GM18507 (cell line): ENCODE measurements at places on chromosomes 16 and 17.
A peak's percentile ranks its signal among the peaks of the same experiment; 100 is the strongest.

DNA sequence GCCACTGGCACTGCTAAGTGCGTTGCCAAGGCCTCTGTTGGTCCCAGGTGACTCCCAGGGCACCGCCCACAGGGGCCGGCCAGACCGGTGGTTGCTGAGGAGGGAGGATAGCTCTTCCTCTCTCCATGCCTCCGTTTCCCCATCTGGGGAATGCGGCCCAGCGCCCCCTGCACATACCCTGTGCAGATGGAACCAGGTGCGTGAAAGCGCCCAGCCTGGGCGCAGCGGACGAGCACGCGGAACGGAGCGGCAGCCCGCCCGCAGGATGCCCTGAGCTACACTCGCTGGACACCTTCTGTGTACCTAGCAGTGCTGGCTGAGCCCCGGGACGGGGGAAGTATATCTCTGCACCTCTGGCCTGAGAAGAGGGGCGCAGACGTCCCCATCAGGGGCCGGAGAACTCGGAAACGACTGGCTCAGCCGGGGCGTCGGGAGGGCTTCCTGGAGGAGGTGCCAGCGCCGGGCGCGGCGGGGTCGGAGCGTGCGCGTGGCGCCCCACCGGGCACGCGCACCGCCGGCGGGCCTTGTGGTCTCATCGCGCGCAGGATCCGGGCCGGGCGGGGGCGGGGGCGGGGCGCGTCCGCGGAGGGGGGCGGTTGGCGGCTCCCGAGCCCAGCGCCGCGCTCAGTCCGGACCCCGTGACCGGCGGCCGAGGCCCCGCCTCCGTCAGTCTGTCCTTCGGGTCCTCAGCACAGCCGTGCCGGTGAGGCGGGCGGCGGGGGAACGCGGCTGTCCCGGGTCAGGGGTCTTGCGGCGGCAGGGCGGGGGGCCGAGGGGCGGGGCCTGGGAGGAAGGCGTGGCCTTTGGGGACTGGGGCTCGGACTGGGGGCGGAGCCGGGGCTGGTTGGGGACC lies at the start of the genes CCDC78 and HAGHL:
Gene CCDC78 (minus strand): TSS at position 6 of the 853 bp plus-strand sequence. CDS start 76 bp downstream, outside the sequence.
Gene HAGHL (plus strand): TSS at position 669 of the 853 bp plus-strand sequence. CDS start 404 bp downstream, outside the sequence.
- DNase-seq, result no peak

GRCh38 chr16:81620796-81621195 lies 158.3 kb upstream of the PLCG2 start:
- no peak for DNase-seq

DNA sequence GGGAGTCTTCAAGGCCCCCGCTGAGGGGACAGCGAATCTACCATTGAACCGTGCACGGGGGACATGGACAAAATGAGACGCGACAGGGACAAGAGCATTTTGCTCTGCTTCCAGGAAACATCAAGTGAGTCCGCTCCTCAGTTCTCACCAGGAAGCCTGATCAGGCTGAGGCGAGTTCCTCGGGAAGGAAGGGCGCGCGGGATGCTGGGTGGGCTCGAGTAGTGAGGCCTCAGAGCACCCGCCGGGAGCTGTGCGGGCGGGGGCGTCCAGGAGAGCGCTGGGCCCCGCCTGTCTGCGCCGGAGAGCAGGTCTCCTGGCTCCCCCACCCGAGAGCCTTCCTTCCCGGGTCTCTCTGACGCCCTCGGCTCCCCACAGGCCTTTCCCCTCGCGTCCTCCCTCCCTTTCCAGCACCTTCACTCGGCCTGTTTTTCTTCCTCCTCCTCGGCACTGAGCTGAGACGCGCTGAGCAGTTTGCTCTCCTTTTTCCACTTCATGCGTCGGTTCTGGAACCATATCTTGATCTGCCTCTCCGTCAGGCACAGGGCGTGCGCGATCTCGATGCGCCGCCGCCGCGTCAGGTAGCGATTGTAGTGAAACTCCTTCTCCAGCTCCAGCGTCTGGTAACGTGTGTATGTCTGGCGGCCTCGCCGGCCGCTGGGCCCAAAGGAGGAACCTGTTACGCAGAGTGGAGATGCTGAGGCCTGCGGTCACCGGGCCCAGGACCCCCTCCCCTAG lies 2.6 kb upstream of the HOXB5 start:
- DNase-seq, result no peak

GRCh38 chr16:79366635-79367034 lies 233.9 kb downstream of the MAF start:
- no peak for DNase-seq

- no peak for DNase-seq
These were observed 6.1 kb upstream of the TBX2 start for GRCh38 chr17:61393550-61393903.

GRCh38 chr16:5581908-5582307 lies 484.3 kb upstream of the EEF2KMT start:
- DNase-seq, result no peak

GRCh38 chr17:5225668-5226457 lies 8.8 kb downstream of the SCIMP start:
- no peak for DNase-seq

GRCh38 chr17:41167561-41167960 lies 460 bp downstream of the KRTAP4-3 start:
- DNase-seq, result no peak

DNA sequence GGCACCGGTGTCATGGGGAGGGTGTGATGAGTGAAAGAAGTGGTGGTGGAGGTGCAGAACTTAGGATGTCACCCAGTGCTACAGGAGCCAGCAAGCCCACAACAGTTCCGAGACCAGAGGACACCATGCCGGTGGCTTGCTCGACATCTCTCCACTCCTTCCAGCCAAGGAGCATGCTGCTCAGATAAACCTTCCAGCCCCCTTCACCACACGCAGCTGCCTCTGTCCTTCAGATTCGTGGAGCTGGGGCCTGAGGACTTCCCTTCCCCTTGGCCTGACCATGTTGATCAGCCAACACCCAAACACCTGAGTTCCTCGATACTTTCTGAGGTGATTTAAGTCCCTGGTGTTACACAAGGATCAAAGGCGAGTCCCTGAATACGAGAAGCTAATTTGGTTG lies 188.8 kb upstream of the FOXF1 start:
- DNase-seq, result no peak

- DNase-seq, result no peak
These were observed 26.0 kb downstream of the NECAB2 start for GRCh38 chr16:83994087-83994486.

- DNase-seq, result no peak
These were observed 6.3 kb upstream of the RAB37 start for GRCh38 chr17:74730491-74731346.

DNA sequence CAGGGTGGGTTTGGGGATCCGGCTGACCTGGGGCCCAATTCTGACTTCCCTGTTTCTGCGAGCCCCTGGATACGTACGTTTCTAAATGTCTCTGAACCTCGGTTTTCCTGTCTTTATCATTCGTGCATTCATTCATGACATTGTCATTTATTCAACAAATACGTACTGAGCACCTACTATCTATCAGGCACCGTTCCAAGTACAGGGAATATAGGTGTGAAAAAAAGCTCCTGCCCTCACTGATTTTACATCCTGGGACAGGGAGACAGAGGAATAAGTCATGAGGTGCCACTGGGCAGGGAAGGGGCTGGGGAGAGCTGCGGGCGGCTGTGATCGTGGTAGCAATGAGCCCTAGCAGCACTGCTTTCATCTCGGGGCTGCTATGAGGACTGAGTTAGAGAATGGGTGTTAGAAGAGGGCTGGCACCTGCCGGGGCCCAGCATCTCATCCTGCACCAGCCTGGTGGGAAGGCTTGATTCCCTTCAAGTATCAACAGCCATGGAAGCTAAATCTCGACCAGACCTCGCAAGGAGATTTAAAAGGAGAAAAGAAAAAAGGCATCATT lies 88.3 kb upstream of the DNAH17 start:
- no peak for DNase-seq

GRCh38 chr16:49084628-49085390 lies 196.8 kb downstream of the CBLN1 start:
- no peak for DNase-seq

DNA sequence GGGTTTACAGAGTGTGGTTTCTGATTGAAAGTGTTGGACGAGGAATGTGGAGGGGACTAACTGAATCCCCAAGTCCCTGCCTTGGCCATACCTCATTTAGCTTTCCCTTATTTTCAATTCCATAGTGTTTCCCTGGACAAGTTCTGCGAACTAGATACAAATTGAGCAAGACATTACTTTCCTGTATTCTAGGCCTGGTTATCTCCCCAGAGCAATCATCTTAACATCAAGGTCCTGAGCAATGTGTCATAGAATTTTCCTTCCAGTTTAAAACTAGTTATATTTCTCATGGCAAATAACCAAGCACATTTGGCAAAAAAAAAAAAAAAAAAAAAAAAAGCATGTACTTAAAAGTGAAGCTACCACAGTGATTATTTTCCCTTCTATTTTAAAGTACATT lies 330.1 kb downstream of the CDH11 start:
- DNase-seq, result no peak

DNA sequence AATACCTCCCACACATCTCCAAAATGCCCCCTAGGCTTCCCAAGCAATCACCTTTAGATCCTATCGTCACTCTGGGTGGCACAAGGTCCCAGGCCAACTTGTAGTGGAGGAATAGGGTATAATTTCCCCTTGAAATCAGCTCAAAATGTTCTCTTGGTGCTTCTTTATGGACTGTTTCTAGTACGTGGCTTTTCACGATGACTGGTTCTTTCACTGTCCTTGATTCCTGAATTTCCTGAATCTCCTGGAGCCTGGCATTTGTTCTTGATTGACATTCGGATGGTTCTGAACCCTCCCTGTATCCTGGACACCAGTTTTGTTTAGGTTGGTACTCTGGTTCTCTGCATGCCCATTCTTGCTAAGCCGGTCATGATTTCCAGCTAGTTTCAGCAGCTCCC lies 6.9 kb upstream of the VPS53 start:
- DNase-seq, result no peak

GRCh38 chr16:74575807-74576643 lies 30.9 kb downstream of the GLG1 start:
- DNase-seq, result no peak

GRCh38 chr17:55281649-55282378 lies 17.1 kb downstream of the HLF start:
- DNase-seq, result no peak

DNA sequence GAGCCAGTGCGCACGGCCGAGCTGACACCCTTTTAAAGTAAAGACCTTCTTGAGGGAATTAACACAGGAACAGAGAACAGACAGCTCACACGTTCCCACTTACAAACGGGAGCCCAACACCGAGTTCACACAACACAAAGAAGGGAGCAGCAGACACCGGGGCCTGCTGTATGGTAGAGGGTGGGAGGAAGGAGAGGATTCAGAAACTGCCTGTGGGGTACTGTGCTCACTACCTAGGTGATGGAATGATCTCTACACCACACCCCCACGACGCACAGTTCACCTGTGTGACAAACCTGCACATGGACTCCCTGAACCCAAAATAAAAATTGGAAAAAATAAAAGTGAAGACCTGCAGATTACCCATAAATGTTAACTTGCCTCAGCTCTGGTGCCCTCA lies 32.5 kb downstream of the TMC6 start:
- no peak for DNase-seq

DNA sequence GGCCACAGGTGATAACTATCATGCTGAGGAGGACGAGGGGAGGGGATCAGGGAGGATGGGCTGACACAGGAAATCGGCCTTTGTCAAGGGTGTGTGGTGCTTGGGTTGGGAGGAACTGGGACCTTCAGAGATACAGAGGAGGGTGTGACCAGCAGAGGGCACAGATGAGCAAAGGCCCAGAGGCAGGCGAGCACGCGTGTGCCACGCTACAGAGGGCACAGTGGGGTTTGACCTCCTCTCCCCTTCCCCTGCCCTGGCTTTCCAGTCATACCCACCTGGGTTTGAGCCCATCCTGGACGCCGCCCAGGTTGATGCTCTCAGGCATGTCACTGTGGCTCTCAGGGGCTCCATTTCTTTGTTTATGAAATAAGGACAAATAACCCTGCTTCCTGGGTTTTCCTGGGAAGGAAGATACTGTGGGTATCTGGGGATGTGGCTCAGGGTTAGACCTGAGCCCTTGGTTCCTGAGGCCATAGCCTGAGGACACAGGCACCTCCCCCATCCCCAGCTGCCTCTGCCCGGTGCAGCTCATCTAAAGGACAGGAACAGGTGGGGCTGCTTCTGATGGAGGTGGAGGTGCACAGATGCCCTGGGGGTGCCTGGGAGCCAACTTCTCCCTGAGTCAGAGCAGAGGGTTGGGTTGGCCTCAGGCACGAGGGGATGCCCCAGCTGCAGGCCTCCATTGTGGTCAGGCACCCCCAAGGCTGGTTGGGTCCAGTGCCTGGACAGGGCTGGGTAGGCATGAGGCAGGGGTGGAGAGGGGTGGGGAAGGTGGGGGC lies 51.8 kb downstream of the BEAN1 start:
- DNase-seq, result peak; percentile 52

GRCh38 chr17:33520426-33521330 lies 227.6 kb upstream of the ASIC2 start:
- DNase-seq, result peak; percentile 17

DNA sequence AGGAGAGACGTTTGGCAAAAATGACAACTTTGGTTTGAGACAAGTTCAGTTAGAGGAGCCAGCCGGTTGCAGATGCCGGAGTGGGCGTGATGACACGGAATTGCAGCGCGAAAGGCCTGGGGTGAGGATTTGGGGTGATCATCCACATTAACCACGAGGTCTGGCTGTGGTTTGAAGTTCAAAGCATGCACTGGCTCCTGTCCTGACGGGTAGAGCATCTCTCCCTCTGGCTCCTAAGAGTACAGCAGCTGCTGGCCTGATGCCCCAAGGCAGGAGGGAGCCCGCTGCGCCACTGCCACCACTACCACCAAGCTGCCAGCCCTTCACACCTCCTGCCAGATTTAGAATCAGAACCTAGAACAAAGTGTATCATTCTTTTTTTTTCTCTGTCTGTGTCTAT lies 3.7 kb downstream of the RHBDL3 start:
- DNase-seq, result no peak

GRCh38 chr17:61442878-61443474 lies 9.2 kb upstream of the TBX4 start:
- no peak for DNase-seq

DNA sequence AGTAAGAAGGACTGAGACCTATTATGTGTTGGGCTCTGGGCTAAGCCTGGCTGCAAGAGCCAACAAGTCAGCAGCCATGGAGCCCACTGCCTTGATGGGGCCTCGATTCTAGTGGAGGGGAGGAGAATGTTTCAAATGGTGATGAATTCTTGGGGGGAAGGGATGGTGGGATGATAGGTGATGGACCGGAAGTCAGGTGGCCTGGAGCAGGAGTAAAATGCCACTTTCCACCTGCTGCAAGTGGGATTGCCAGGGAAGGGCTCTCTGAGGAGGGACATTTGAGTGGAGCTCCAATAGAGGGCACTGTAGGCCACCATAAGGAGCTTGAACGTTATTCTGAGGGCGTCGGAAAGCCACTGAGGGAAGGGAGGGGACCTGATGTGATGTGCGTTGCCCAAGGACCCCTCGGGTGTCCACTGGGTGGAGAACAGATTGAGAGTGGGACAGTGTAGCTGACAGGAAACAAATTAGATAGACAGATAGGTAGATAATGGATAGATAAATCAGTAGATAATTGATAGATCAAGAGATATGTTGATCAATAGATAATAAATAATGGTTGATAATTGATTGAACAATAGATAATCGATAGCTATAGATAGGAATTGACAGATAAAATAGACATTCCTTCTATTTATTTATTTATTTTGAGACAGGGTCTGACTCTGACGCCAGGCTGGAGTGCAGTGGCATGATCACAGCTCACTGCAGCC lies 18.2 kb upstream of the NXPH3 start:
- DNase-seq, result no peak

- no peak for DNase-seq
These were observed 14.2 kb downstream of the CACNG5 start for GRCh38 chr17:66849032-66849655.

GRCh38 chr17:61362396-61362795 lies 37.2 kb upstream of the TBX2 start:
- no peak for DNase-seq

- DNase-seq, result no peak
These were observed 3.9 kb downstream of the NXPH3 start for GRCh38 chr17:49579522-49579921.
